ENCODE measurements at places on chromosomes 12 and 14.

GRCh38 chr12:104567832-104568486 is 111.2 kb downstream of the CHST11 start:
- no peak for DNase-seq

- DNase-seq, result no peak
Observed at GRCh38 chr14:91883753-91884152, 16.4 kb upstream of the TC2N start.

- no peak for DNase-seq
Observed at GRCh38 chr12:40098406-40099145, 7.3 kb downstream of the SLC2A13 start.

DNA sequence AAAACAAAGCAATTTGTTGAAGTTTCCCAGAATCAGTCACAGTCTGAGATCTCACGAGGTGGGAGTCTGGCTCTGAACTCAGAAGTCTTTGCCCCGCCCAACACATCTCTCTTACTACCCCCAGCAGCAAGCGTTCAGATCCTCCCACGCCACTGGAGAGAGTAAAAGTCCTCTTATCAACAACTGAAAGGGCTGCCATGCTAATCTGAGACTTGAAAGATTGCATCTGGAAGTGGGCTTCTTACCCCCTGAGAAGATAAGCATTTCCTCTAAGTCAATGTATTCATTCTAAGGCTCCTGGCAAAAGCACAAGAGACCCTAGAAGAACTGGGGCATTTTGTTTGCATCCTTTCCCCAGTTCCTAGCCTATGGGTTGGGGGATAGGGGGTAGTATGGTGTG is 34.1 kb upstream of the STON2 start:
- DNase-seq, result no peak

DNA sequence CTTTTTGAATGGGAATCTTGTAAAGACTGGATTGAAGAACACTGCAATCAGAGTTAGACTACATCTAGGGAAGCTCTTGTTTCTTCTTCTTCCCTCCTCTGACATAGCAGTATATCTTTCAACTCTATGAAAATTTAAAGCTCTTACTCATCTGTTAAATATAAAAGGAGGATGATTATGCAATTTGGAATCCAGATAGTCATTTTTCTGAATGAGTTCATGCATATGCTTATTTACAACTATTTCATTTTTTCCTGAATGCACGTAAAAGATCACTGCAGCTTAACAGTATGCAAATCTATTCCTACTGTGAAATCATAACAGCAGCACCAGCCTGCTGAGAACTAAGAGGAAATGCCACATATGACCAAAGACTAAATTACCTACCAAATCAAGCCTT is 133.5 kb upstream of the TMCC3 start:
- DNase-seq, result no peak
